SJCRH30 (cell line): ENCODE measurements at places on chromosomes 7 and 10.

DNA sequence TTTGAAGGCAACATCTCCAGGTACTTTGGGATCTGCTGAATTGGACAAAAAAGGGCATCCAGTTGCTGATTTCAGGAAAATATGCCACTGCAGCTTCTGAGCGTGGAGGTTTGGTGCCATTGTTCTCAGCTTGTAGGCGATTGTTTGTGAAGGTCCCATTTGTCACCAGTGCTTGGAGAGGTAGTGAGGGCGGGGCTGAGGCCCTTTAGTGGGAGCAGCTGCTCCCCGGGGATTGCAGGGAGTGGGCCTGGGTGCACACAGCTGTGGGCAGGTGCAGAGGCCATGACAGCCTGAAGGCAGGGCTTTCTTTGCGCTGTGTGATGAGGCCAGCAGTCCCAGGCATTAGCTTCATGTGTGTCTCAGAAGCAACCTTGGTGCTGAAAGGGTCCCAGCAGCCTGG, 3.9 kb downstream of the FAM20C start:
- no peak for DNase-seq
- no peaks in the 10 kb centered on the region for H3K4me1 ChIP-seq
- no peak overlapping the region for H3K27ac ChIP-seq
- no peaks in the 10 kb centered on the region for H3K36me3 ChIP-seq

DNA sequence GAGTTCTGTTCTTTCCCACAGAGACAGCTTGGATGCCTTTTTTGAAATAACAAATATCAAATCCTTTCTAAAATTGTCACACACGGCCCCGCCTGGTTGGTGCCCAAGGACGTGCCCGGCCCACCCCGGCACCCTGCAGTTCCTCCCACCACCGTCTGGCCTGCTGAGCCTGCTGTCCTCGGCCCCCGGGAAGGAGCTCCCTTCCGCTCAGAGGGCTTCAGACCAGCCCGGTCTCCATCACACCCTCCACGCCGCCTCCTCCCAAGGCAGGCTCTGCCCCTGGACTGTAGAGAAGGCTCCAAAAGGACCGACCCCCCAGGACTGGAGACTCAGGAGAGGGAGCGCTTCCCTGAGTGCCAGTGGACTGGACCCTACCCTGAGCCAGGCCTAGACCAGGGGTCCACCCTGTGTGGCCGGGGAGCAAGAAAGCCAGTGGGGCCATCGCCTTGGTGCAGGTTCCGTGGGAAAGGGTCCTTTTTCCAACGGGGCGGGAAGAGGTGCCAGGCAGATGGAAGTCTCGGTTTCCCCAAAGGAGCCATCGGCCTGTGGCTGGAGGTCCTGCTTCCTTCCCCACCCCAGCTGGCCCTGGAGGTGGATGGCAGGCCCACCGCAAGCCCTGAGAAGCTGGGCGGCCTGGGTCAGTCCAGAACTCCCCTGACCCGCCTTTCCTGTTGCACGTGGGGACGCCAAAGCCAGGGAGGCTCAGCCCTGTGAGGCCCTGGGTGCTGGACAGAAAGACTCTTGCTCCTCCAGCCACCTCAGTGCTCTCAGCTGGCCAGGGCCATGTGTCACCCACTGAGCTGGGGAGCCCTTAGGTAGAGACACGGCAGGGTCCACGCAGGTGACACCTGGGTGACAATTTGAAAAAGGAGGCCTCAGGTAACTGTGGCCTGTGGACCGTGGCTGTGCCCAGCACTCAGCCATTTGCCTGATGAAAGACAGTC, 69.8 kb downstream of the PWWP2B start:
- no peaks in the 10 kb centered on the region for H3K27me3 ChIP-seq
- H3K36me3 ChIP-seq, result no peaks in the 10 kb centered on the region
- H3K27ac ChIP-seq, result no peak overlapping the region
- H3K4me1 ChIP-seq, result no peaks in the 10 kb centered on the region
- DNase-seq, result no peak

GRCh38 chr10:102948786-102949185, 30.7 kb downstream of the CNNM2 start:
- no peaks in the 10 kb centered on the region for H3K36me3 ChIP-seq
- no peak for DNase-seq
- no peak overlapping the region for H3K27ac ChIP-seq
- no peaks in the 10 kb centered on the region for H3K27me3 ChIP-seq
- no peaks in the 10 kb centered on the region for H3K4me1 ChIP-seq

GRCh38 chr7:120987280-120987679, 1.2 kb upstream of the CPED1 start:
- H3K27me3 ChIP-seq, result no peaks in the 10 kb centered on the region
- H3K4me1 ChIP-seq, result 0 out of 2 replicates have a peak, but pooled peaks cover 7% of the 10 kb centered on the region
- no peak overlapping the region; the same call in 1 of the 2 replicates for H3K4me3 ChIP-seq
- no peak for DNase-seq
- no peaks in the 10 kb centered on the region for H3K36me3 ChIP-seq

GRCh38 chr10:110370006-110370405, 65.3 kb upstream of the SMNDC1 start:
- H3K36me3 ChIP-seq, result no peaks in the 10 kb centered on the region
- H3K4me1 ChIP-seq, result no peaks in the 10 kb centered on the region
- no peak overlapping the region for H3K4me3 ChIP-seq
- H3K27me3 ChIP-seq, result peaks cover 3% of the 10 kb centered on the region; the same call in 1 of the 2 replicates

DNA sequence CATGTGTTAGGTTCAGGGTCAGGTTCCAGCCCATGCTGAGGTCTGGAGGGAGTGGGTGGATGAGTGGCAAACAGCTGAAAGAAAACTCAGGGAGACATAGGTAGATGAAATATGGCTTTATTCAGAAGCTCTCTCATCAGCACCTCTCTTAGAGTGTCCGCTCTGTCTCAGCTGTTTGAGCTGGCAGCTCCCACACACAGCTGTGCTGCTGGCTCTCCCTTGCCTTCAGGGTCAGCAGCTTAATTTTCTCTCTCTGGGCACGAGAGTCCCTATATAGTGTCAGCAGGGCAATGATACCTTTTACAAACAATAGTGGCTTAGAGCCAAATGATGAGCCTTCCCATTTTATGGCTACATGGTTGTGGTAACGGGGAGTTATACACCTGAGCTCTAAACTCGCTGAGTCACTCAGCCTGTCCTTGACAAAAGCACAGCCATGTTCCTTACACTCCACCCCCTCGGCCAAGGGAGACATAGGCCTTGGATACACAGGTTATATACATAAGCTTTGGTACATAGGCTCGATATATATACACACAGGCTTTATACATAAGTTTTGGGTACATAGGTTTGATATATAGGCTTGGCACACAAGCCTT, 10.4 kb downstream of the RNF133 start:
- peaks cover 5% of the 10 kb centered on the region; the same call in 1 of the 2 replicates for H3K27me3 ChIP-seq
- no peaks in the 10 kb centered on the region for H3K36me3 ChIP-seq
- H3K27ac ChIP-seq, result no peak overlapping the region
- no peak overlapping the region for H3K4me3 ChIP-seq

GRCh38 chr7:52747817-52748216, 287.6 kb upstream of the POM121L12 start:
- no peaks in the 10 kb centered on the region for H3K36me3 ChIP-seq
- 0 out of 2 replicates have a peak, but pooled peaks cover 3% of the 10 kb centered on the region for H3K27me3 ChIP-seq
- no peak overlapping the region for H3K4me3 ChIP-seq

GRCh38 chr10:74011017-74011416, 13.1 kb downstream of the VCL start:
- H3K27ac ChIP-seq, result no peak overlapping the region
- peaks cover 8% of the 10 kb centered on the region for H3K36me3 ChIP-seq
- no peaks in the 10 kb centered on the region for H3K27me3 ChIP-seq
- H3K4me1 ChIP-seq, result peaks cover 33% of the 10 kb centered on the region
- DNase-seq, result no peak

DNA sequence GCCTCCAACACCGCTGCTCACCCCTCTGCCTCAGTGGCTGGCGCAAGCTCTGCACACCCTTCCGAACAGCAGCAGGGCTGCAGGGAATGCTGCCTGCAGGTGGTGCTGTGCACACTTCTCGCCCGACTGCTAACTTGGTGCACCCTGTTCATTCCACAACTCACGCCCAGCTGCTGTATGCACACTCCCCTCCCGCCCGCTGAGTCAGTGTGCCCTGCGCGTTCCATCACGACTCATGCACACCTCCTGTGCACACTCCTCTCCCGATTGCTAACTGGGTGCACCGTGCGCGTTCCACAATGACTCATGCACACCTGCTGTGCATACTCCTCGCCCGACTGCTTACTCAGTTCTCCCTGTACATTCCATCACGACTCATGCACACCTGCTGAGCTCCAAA, 21.5 kb downstream of the ADARB2 start:
- no peaks in the 10 kb centered on the region for H3K4me1 ChIP-seq
- H3K27ac ChIP-seq, result no peak overlapping the region
- DNase-seq, result no peak
- H3K27me3 ChIP-seq, result no peaks in the 10 kb centered on the region
- no peak overlapping the region for H3K4me3 ChIP-seq
- no peaks in the 10 kb centered on the region for H3K36me3 ChIP-seq

DNA sequence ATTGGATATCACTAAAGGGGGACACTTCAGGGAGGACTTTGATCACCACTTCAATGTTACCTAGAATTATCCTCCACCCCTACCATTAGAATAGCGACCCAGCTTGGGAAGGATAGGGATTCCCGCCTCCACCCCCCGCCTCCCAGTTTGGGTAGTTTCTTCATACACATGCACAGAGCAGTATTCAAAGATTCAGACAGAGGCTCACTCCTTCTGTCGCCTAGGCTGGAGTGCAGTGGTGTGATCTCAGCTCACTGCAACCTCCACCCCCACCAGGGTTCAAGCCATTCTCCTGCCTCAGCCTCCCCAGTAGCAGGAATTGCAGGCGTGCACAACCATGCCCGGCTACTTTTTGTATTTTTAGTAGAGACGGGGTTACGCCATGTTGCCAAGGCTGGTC, 1166.1 kb downstream of the TYW1 start:
- no peak overlapping the region for H3K4me3 ChIP-seq
- no peak overlapping the region for H3K27ac ChIP-seq
- H3K27me3 ChIP-seq, result no peaks in the 10 kb centered on the region
- no peak for DNase-seq
- peaks cover 18% of the 10 kb centered on the region for H3K4me1 ChIP-seq

DNA sequence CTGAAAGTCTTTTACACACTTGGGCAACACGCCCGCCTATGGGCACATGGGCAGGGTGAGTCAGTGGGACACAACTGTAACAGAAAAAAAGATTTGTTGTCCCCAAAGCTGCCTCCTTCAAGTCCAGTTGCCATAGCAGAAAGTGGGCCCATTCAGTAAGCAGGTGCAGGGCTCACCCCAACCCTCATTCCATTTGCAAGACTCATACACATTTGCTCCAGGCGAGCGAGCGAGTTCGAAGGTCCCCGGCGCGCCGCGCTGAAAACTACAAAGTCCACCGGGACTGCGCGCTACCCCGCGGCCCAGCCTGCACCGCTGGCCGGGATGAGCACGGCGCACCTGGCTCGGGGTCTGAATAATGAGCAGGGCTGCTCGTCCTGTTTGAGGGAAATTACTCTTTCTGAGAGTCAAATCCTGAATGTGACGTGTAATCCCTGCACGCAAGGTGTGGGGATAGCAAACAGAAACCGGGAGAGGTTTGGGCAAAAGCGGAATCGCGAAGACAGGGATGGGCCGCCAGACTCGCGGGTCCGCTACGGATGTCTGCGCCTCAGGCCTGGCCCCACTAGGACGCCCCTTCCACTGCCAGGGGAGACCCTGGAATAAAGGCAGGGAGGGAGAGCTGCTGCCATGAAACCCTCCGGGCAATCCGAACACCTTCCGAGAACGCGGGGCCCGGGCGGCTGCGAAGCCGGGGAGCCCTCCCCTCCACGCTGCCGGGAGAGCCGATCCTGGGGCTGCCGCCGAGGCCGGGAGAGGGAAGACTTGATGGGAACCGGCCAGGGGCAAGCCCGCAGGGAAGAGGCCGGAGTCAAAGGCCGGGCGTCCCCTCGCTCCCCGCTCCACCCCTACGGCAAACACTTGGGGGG, 982 bp downstream of the COBL start:
- no peak overlapping the region for H3K27ac ChIP-seq
- no peak overlapping the region for H3K4me3 ChIP-seq
- H3K4me1 ChIP-seq, result no peaks in the 10 kb centered on the region
- H3K27me3 ChIP-seq, result peaks cover 14% of the 10 kb centered on the region
- DNase-seq, result no peak

- peaks cover 2% of the 10 kb centered on the region; the same call in 1 of the 2 replicates for H3K27me3 ChIP-seq
- H3K36me3 ChIP-seq, result no peaks in the 10 kb centered on the region
- H3K4me3 ChIP-seq, result peak within 1 kb of the TSS; percentile 29
- H3K27ac ChIP-seq, result no peak within 1 kb of the TSS
- peak; percentile 64 for DNase-seq
Observed at GRCh38 chr7:90211391-90212148, at the start of gene STEAP2. STEAP2 (plus strand) TSS chr7:90211740; CDS start chr7:90225083, 13,343 bp downstream.

- no peaks in the 10 kb centered on the region for H3K27me3 ChIP-seq
- DNase-seq, result no peak
- no peaks in the 10 kb centered on the region for H3K36me3 ChIP-seq
- H3K4me3 ChIP-seq, result no peak overlapping the region
- H3K4me1 ChIP-seq, result no peaks in the 10 kb centered on the region
Observed at GRCh38 chr10:91974960-91975359, 51.4 kb downstream of the BTAF1 start.

GRCh38 chr7:28395831-28396230, 16.5 kb upstream of the CREB5 start:
- no peaks in the 10 kb centered on the region for H3K27me3 ChIP-seq
- DNase-seq, result peak; percentile 29
- peaks cover 18% of the 10 kb centered on the region for H3K4me1 ChIP-seq
- H3K4me3 ChIP-seq, result no peak overlapping the region
- H3K27ac ChIP-seq, result no peak overlapping the region; the same call in 1 of the 2 replicates

- no peaks in the 10 kb centered on the region for H3K4me1 ChIP-seq
- H3K27ac ChIP-seq, result no peak overlapping the region
- no peak for DNase-seq
Observed at GRCh38 chr7:375901-376305, 85.9 kb downstream of the FOXL3 start.

- no peaks in the 10 kb centered on the region for H3K4me1 ChIP-seq
- no peak overlapping the region for H3K4me3 ChIP-seq
- peak; percentile 25 for DNase-seq
- no peaks in the 10 kb centered on the region for H3K27me3 ChIP-seq
Observed at GRCh38 chr10:78623578-78624215, 445.1 kb upstream of the ZMIZ1 start.

- peaks cover 24% of the 10 kb centered on the region for H3K4me1 ChIP-seq
- H3K36me3 ChIP-seq, result no peaks in the 10 kb centered on the region
- peak overlapping the region; percentile 4; the same call in 1 of the 2 replicates for H3K4me3 ChIP-seq
- peak; percentile 73 for DNase-seq
Observed at GRCh38 chr7:129550693-129551360, 48.5 kb downstream of the SMKR1 start.

- H3K36me3 ChIP-seq, result peaks cover 79% of the 10 kb centered on the region
- no peak for DNase-seq
- no peaks in the 10 kb centered on the region for H3K4me1 ChIP-seq
- H3K4me3 ChIP-seq, result no peak overlapping the region
- no peak overlapping the region for H3K27ac ChIP-seq
- H3K27me3 ChIP-seq, result no peaks in the 10 kb centered on the region
Observed at GRCh38 chr7:99357701-99358490, 16.6 kb upstream of the ARPC1B start.
